Dermis lymphatic vessel endothelial cell (primary cell): ENCODE measurements at places on chromosomes 13 and 19. TPM values are rescaled to one million over a fixed set of nuclear protein-coding genes. Genes with fewer than 3 reads are reported as not detected.

ZNF541 gene
- total RNA-seq: 0.22 and 0.77 TPM in 2 replicates

PTH2 gene
- not detected in 2 replicates for total RNA-seq

SEMA6B gene
- 27.9 and 41.9 TPM in 2 replicates for total RNA-seq

ZNF69 gene
- total RNA-seq: 2.0 and 4.2 TPM in 2 replicates

RAB3A gene
- 0.34 and 0.76 TPM in 2 replicates for total RNA-seq

ZNF442 gene
- total RNA-seq: 0.65 and 1.9 TPM in 2 replicates

CYP4F22 gene
- not detected in 2 replicates for total RNA-seq

PRTN3 gene
- not detected in 2 replicates for total RNA-seq

CXCL17 gene
- not detected in 2 replicates for total RNA-seq

TYROBP gene
- total RNA-seq: not detected in 2 replicates

TSSK6 gene
- total RNA-seq: 0.60 and 0.87 TPM in 2 replicates

ZNF154 gene
- under 0.01 and 0.11 TPM in 2 replicates for total RNA-seq

ZNF260 gene
- 20.8 and 21.9 TPM in 2 replicates for total RNA-seq

RPL36 gene
- 575 and 962 TPM in 2 replicates for total RNA-seq

NCCRP1 gene
- not detected in 2 replicates for total RNA-seq

ZNF583 gene
- total RNA-seq: 3.8 and 4.5 TPM in 2 replicates

WDR88 gene
- total RNA-seq: under 0.01 and 0.09 TPM in 2 replicates

ZNF468 gene
- total RNA-seq: 16.1 and 24.7 TPM in 2 replicates

TNFSF13B gene
- total RNA-seq: 0.33 and 0.69 TPM in 2 replicates

UNC13A gene
- under 0.01 and 0.11 TPM in 2 replicates for total RNA-seq

ZNF763 gene
- total RNA-seq: 0.33 and 0.60 TPM in 2 replicates

FCHO1 gene
- total RNA-seq: 0.22 and 0.43 TPM in 2 replicates

ZNF587 gene
- total RNA-seq: 12.5 and 15.6 TPM in 2 replicates

GPC6 gene
- total RNA-seq: under 0.01 TPM in 2 replicates

C13orf46 gene
- total RNA-seq: under 0.01 TPM in 2 replicates

DAND5 gene
- total RNA-seq: 0.22 and 0.34 TPM in 2 replicates

ZNF835 gene
- under 0.01 TPM in 1 of 2 replicates, not detected in the other for total RNA-seq

ZNF610 gene
- 1.2 and 2.0 TPM in 2 replicates for total RNA-seq

ZNF836 gene
- 7.3 and 11.1 TPM in 2 replicates for total RNA-seq

FCGBP gene
- total RNA-seq: 0.11 and 0.17 TPM in 2 replicates

C19orf73 gene
- 0.43 TPM in 2 replicates for total RNA-seq

CCDC70 gene
- not detected in 2 replicates for total RNA-seq

ZNF681 gene
- total RNA-seq: 0.87 and 1.5 TPM in 2 replicates

ONECUT3 gene
- total RNA-seq: not detected in 2 replicates

COMP gene
- total RNA-seq: under 0.01 TPM in 1 of 2 replicates, not detected in the other

ALG11 gene
- total RNA-seq: 16.0 and 18.5 TPM in 2 replicates

CYP4F8 gene
- not detected in 2 replicates for total RNA-seq

SHFL gene
- 17.7 and 24.2 TPM in 2 replicates for total RNA-seq

MEDAG gene
- total RNA-seq: 39.4 and 66.5 TPM in 2 replicates

PCDH17 gene
- total RNA-seq: 1.4 and 4.0 TPM in 2 replicates

CCDC122 gene
- total RNA-seq: 2.7 and 8.6 TPM in 2 replicates

LILRB3 gene
- not detected in 2 replicates for total RNA-seq

MICU2 gene
- 28.5 and 31.9 TPM in 2 replicates for total RNA-seq

FXYD3 gene
- not detected in 2 replicates for total RNA-seq

CEACAM4 gene
- not detected in 2 replicates for total RNA-seq

ZNF253 gene
- total RNA-seq: 2.5 and 5.5 TPM in 2 replicates

FSD1 gene
- total RNA-seq: 2.4 and 2.6 TPM in 2 replicates

CD37 gene
- not detected in 2 replicates for total RNA-seq

IL12RB1 gene
- total RNA-seq: 0.26 and 0.33 TPM in 2 replicates

AMER2 gene
- total RNA-seq: not detected in 2 replicates

MTUS2 gene
- total RNA-seq: not detected in 2 replicates

OR7A5 gene
- total RNA-seq: not detected in 2 replicates

SHISA2 gene
- total RNA-seq: 2.4 and 4.4 TPM in 2 replicates

LYL1 gene
- 19.3 and 38.4 TPM in 2 replicates for total RNA-seq

SHISA7 gene
- total RNA-seq: not detected in 2 replicates
